EL (cell line): ENCODE measurements at places on chromosomes 6 and 20.

- no peak for DNase-seq
Measured at GRCh38 chr6:170068496-170068895, 222.4 kb downstream of the DLL1 start.

DNA sequence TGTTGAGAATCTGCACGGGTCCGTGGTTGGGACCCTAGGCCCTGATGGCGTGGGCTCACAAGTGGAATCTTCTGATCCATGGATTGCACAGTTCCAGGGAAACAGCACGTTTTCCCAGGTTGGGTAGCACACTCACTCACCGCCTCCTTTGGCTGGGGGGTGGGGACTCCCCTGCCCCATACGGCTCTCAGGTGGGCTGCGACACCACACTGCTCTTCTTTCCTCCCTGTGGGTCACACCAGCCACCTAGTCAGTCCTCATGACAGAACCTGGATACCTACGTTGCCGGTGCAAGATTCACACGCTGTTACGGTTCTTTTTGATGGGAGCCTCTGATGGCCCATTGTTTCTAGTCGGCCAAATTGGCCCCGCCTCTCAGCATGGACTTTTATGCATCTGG lies 312.0 kb downstream of the MMUT start:
- DNase-seq = no peak

- peak; percentile 18 for DNase-seq
Measured at GRCh38 chr6:70124882-70125545, 177.9 kb downstream of the COL9A1 start.

GRCh38 chr20:35502352-35502751 lies 27.1 kb downstream of the C20orf173 start:
- no peak for DNase-seq

- peak; percentile 64 for DNase-seq
Measured at GRCh38 chr6:11050731-11051130, 6.6 kb upstream of the ELOVL2 start.

DNA sequence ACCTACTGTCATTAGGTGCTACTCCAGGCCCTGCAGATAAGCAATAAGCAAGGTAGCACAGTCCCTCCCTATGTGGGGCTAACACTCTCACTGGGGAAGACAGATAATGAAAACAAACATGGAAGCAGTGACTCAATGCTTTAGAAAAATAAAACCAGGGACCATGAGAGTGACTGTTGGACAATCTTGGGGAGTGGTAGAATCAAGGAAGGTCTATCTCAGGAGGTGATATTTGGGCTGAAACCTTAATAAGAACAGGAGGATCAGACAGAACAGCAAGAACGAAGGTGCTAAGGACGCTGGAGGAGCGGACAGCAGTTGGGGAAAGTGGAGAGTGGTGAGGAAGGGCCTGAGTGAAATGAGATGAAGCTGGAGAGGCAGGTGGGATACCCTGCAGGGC lies 58.2 kb downstream of the BANF2 start:
- DNase-seq = no peak

GRCh38 chr6:159092631-159093030 lies 47.8 kb upstream of the TAGAP start:
- no peak for DNase-seq

GRCh38 chr6:128808856-128809255 lies 74.1 kb upstream of the LAMA2 start:
- DNase-seq = no peak

- DNase-seq = no peak
Measured at GRCh38 chr6:14858808-14859207, 387.1 kb upstream of the JARID2 start.

DNA sequence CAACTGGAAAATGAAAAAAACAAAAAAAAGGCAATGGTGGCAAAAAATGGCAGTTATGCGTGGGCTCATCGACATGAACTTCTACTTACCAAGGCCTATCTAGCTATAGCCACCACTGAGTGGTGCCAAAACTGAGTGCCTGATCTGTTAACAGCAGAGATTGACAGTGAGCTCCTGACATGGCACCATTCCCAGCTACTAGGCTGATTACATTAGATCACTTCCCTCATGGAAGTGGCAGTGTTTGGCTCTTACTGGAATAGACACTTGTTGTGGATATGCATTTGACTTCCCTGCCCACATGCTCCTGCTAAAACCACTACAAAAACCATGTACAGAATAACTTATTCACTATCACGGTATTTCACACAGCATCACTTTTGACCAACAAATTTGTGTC lies 216.1 kb upstream of the SGK1 start:
- DNase-seq = no peak

DNA sequence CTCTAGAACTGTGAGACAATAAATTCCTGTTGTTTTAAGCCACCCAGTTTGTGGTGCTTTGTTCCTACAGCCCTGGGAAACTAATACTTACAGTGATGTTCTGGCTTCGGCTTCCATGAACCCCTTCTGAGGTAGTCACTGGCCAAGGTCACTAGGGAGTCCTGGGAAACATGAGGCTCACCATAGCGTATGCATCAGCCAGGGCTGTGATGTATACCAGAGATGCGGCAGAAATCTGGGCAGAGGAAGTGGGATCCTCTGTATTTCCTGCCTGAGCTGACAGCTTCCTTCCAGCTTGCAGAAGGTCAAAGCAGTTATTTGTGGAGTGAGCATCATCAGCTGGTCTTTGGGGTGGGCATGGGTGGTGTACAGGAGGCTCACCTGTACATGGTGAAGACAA lies 27.9 kb downstream of the KAT14 start:
- DNase-seq = no peak

DNA sequence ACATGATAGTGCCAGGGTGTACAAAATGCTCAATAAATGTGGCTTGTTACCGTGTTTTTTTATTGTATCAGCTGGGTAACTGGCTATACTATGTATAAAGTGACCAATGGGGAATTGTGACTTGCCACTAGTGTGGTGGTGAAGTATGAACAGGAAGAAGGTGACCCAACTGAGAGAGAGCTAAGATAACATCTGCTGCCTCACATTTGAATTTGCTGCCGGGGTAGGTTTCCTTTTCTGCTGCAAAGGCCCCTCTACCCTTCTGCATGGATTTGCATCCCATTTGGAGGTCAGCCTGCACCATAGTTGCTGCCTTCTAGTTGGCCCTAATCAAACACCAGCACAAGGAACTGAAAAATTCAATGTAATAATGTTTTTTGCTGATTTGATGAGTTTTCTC lies 24.1 kb downstream of the IL17A start:
- no peak for DNase-seq

GRCh38 chr6:125301435-125302391 lies at the start of gene HDDC2:
HDDC2 (minus strand) TSS chr6:125301967; CDS start chr6:125301932, 35 bp downstream.
- DNase-seq = peak; percentile 79

GRCh38 chr20:57870597-57871236 lies 160.9 kb upstream of the PMEPA1 start:
- DNase-seq = no peak

- DNase-seq = peak; percentile 62
Measured at GRCh38 chr6:46453741-46454316, 37.4 kb downstream of the RCAN2 start.

DNA sequence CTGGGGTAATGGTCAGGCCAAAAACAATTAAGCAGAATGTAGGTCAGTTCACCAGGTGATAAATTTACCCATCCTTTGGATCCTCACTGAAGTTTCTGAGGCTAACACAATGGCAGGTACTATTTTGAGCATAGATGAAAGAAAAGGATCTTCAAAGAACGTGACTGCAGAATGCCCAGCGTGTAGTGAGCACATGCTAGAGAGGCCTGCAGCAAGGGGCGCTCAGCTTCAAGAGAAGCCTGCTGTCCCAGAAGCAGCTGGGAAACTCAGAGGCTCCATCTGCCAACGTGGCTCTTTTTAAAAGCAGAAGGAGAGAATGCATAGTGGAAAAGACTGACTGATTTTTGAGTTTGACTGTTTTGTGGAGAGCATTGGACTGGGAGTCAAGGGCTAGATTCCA lies 57.4 kb downstream of the CD83 start:
- DNase-seq = no peak

- DNase-seq = peak; percentile 49
Measured at GRCh38 chr6:89368999-89369398, 16.5 kb upstream of the UBE2J1 start.

- DNase-seq = peak; percentile 74
Measured at GRCh38 chr6:140401761-140402160, 1027.3 kb upstream of the CITED2 start.

GRCh38 chr6:73180076-73180738 lies 45.1 kb downstream of the KHDC1L start:
- peak; percentile 45 for DNase-seq

DNA sequence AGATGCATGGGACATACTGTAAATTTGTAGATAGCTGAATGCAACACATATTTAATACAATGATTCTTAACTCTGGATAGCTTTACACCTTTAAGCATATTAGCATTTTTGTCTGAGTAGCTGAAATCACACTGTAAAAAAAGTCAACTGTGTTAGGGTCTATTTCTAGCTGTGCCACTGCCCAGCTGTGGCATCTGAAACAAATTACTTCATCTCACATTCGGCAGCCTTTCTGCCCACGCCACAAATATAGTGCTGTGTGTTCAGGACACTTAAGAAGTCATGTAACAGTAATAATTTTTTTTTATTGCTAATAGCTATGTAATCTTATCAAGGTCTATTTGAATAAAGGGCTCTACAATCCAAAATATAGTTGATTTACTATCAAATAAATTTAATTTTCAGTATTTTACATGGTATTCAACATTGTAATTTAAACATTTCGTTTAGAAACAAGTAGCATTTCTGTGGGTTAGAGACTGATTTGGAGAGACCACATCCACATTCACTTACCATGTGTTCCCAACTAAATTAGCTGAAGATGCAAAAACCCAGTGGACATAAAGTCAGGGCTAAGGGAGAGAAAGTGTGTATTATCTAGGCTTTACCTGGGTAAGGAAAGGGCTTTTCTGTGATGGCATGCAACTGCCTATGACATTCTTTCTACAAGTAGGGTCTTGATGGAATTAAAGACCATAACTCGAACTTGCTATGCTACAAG lies 276.7 kb downstream of the PLCB1 start:
- DNase-seq = no peak

DNA sequence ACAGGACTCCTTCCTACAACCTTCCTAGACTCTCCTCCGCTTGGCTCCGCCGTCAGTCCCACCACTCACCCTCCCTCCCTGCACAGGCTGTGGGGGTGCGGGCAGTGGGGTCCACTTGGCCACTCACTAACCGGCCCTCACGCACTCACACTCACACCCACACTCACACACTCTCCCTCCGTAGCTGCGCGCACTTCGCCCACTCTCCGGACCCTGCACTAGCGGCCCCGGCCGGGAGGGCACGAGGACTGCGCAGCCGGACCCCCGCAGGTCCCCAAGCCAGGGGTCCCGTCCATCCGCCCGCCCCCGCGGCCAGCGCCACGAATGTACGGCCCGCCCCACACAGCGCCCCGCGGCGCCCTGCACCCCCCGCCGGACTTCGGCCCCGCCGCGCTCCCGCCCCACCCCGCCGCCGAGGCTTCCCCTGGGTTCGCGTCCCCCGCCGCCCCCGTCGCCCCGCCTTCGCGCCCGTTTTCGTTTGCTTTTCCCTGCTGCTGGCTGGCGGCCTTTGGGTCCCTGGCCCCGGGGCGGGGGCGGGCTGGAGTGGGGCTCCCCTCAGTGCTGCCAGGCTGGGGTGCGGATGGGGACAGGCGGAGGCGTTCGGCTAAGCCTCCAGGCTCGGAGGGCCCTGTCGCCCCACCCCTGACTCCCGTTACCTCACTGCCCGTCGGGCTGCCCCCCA lies 23.0 kb upstream of the SLC22A7 start:
- DNase-seq = no peak

- DNase-seq = peak; percentile 5
Measured at GRCh38 chr6:156545931-156546330, 231.2 kb upstream of the ARID1B start.

DNA sequence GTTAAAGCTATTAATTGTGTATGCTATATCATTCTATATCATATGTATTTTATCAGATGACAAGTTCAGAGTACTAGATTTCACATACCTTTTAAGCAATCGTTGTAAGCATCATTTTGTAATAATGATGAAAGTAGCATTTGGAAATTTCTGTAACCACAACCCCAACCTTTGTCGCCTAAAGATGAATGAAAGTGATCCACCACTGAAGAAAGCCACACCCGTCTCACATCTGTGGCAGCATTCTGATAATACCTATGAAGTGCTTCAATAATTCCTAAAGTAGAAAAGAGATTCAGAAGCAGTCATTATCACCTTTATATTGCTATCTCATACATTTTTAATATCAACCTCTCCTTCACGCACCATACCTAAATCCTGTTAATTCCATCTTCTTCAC lies 16.6 kb downstream of the ZUP1 start:
- DNase-seq = no peak

GRCh38 chr6:99811636-99812035 lies 182.4 kb downstream of the MCHR2 start:
- no peak for DNase-seq

DNA sequence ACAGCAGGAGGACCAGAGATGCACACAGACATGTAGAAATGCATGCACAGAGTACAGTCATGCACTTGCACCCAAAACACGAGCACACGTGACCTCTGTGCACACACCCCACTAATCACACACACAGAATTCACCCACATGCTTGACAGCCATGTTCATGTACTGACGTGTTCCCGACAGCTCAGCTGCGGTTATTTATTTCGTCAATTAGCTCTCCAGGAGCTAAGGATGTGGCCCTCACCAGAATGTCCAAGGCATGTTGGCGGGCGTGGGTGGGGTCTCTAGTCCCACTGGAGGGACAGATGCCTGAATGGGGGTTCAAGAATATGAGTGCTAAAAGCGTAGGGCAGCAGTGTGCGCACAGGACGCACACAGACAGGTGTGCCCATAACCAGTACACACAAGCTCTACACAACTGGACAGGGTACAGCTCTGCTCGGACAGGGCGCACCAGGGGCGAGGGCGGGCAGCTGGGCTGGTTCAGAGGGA lies 571 bp upstream of the PRPF6 start:
- DNase-seq = no peak

DNA sequence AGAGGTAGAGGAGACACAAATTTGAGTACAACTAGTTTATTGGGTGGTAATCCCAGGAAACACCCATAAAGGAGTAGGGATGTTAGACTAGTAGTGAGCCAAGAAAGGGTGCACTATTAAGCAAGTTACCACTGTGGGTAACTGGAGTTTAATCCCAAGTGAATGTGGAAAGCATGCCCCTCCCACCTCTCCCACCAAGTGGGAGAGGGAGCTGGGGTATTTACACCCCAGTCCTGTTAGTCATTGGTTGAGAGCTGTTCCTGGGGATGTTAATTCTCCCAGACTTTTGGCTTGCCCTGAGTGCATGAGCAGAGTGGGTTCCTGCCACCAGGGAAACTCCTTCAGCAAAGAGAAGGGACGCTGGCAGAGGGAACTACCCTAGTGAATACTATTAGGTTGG lies 49.2 kb upstream of the ZFP64 start:
- DNase-seq = no peak

GRCh38 chr6:152748843-152749242 lies 1.8 kb upstream of the VIP start:
- no peak for DNase-seq

GRCh38 chr6:11434565-11435326 lies 102.8 kb upstream of the TMEM170B start:
- DNase-seq = peak; percentile 75

GRCh38 chr6:146545581-146545980 lies 1.9 kb downstream of the RAB32 start:
- DNase-seq = peak; percentile 86

- no peak for DNase-seq
Measured at GRCh38 chr20:43398676-43399324, 58.9 kb upstream of the SRSF6 start.
